Urinary bladder (tissue), 4 donors: ENCODE measurements at places on chromosomes 3 and 15. TPM values are rescaled to one million over a fixed set of nuclear protein-coding genes. Genes with fewer than 3 reads are reported as not detected.

The ANKRD63 gene
- not detected for polyA plus RNA-seq

The LMOD3 gene
- polyA plus RNA-seq, result 0.65 TPM

The DNAJA4 gene
- polyA plus RNA-seq, result 18.5 TPM

The RTP4 gene
- 2.7 TPM for polyA plus RNA-seq

DNA sequence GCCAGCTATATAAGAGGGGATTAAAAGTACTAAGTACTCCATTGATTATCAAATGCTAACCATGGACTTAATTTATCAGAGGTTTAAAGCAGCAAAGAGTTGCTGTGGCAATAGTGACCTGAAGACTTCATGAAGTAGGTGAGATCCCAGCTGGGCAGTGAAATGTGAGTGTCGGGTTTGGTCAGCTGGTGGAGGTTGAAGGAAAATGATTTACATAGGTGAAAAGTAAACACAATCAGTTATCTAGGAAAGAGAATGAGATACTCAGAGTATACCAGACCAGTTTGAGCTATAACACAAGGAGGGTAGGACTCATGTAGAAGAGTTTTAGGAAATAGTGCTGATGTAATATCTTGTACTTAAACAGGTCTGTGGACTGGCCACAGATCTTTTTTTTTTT, 16.5 kb upstream of the FBXO22 start:
- DNase-seq, result no peak

- no peak for DNase-seq
These were observed 14.9 kb upstream of the PSTPIP1 start for GRCh38 chr15:76979996-76980520.
